ENCODE measurements at places on chromosomes 1 and 21. TPM values are rescaled to one million over a fixed set of nuclear protein-coding genes. Genes with fewer than 3 reads are reported as not detected.

- H3K4me3 ChIP-seq, result no peak overlapping the region
- no peaks in the 10 kb centered on the region for H3K27me3 ChIP-seq
- H3K4me1 ChIP-seq, result no peaks in the 10 kb centered on the region
- no peak for DNase-seq
- H3K36me3 ChIP-seq, result no peaks in the 10 kb centered on the region
Measured at GRCh38 chr21:25515484-25516405, 91.5 kb downstream of the MRPL39 start.

Gene POGK
- 23.3 TPM for total RNA-seq

Gene BMP8A
- 0.83 TPM for total RNA-seq

Gene RHBDL2
- total RNA-seq, result not detected

All from sigmoid colon (tissue), 7 donors.